Activated CD8-positive, alpha-beta memory T cell treated with anti-CD3 and anti-CD28 coated beads, Interleukin-2, amount 10 ng/mL, durations not matched to agents 7 days and 5 days (primary cell): ENCODE measurements at places on chromosomes 5 and 9. TPM values are rescaled to one million over a fixed set of nuclear protein-coding genes. Genes with fewer than 3 reads are reported as not detected.

- no peak for DNase-seq
These were observed 280.1 kb downstream of the KIF4B start for GRCh38 chr5:155293605-155294178.

DNA sequence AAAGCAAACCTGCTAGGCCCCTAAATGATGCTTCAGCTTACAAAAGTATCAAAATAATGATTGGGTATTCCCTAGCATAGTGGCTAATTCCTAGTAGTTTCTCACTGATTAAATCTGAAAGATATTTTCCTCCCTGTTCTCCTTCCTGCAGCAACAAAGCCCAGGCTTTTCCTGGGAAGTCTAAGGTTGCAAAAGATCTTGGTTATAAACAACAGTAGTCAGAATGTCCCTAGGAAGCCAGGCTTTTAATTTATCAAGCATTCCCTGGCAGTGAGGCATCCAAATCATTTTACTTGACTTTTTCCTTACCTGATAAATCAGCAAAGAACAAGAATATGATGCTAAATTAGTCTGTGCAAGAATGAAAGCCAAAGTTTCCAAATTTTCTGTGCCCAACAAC is 272.0 kb downstream of the PDE4D start:
- no peak for DNase-seq

- DNase-seq, result no peak
These were observed 79.2 kb downstream of the ISOC1 start for GRCh38 chr5:129173771-129174170.

DNA sequence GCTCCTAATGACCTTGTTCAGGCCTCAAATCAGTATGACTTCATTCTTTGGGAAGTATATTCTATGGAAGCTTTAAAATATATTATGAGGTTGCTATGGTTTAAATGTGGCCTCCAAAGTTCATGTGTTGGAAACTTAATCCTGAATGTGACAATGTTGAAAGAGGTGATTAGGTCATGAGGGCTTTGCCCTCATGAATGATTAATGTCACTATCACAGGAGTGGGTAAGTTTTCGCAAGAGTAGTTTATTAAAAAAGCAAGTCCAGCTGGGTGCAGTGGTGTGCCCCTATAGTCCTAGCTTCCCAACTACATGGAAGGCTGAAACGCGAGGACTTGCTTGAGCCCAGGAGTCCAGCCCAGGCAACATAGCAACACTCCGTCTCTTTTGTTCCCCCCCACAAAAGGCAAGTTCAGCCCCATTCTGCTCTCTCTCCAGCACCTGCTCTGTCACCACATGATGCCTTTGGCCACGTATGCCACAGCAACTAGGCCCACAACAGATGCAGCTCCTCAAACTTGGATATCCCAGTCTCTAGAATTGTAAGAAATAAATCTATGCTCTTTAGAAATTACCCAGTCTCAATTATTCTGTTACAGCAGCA is 105.3 kb downstream of the SIL1 start:
- no peak for DNase-seq

DNA sequence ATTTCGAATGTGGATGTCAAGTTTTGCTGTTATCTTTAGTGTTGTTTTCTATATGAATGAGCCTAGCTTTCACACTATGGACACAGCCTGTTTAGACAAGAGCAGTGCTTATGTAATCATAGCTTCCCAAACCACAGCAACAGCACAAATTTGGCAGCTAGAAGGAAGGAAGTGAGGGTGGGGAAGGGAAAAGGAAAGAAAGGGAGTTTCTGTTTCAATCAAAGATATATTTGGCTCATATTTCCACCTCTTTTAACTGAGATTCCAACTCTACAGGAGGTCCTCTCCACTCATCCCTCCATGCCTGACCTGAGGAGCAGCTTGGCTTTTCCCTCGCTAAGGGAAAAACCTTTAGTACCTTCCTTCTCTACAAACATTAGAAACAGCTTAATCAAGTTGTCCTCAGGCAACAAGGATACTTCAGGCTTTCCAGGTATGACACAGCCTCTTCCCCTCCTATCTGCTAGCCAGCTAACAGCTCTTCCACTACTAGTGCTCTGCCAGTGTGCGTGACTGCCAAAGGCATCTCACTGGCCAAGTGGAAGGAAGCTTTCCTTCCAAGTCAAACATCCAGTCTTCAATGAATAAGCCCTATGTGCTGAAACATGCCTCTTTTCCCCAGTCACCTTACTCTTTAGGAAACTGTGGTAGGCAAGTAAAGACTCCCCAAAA is 268.6 kb upstream of the PTGER4 start:
- no peak for DNase-seq

GRCh38 chr9:107489687-107490605 is at the start of gene KLF4:
TSS of gene KLF4 (minus strand) at chr9:107489769. CDS start at chr9:107489172, 597 bp downstream.
- DNase-seq, result peak; percentile 77

DNA sequence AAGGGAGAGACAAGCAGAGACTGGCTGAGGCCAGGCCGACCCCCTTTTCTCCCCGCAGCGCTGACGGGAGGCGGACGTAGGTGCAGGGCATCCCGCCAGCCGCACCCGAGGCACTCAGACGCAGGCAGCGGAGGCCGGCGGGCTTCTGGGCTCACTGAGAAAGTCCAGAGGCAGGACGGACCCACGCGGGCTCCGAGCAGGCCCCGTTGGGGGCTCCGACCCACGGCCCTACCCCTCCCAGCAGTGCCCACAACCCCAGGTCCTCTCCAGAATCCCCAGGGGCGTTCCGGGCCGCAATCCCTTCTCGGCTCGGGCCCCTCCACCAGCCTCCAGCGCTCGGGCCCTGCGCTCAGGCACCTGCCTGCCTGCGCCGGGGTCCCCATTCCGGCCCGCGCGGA is 543 bp downstream of the MTMR12 start:
- peak; percentile 71 for DNase-seq

GRCh38 chr5:170826117-170826516 is 35.7 kb upstream of the RANBP17 start:
- DNase-seq, result no peak

- DNase-seq, result no peak
These were observed 25.2 kb upstream of the ADAMTS6 start for GRCh38 chr5:65506961-65507360.

MYOZ3 gene
- not detected for total RNA-seq

DNA sequence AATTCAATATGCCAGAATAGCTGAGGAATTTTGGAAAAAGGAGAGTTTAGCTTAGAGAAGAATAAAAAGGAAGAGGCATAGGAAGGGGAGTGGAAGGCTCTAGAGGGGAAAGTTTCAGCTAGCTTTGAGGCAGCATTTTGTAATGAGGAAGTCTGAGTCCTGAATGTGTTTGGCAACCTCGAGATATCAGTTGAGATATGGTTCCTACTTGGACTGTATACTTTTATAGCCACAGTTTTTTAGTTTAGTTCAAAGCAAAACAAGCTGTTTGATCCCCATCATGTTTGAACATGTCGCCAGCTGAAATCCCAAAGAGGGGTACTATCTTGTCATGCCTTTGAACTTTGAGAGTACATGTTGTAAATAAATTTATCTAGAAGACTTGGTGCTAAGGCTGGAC is 559.0 kb upstream of the FTMT start:
- no peak for DNase-seq

GRCh38 chr5:13276156-13276555 is 668.3 kb downstream of the DNAH5 start:
- no peak for DNase-seq

DNA sequence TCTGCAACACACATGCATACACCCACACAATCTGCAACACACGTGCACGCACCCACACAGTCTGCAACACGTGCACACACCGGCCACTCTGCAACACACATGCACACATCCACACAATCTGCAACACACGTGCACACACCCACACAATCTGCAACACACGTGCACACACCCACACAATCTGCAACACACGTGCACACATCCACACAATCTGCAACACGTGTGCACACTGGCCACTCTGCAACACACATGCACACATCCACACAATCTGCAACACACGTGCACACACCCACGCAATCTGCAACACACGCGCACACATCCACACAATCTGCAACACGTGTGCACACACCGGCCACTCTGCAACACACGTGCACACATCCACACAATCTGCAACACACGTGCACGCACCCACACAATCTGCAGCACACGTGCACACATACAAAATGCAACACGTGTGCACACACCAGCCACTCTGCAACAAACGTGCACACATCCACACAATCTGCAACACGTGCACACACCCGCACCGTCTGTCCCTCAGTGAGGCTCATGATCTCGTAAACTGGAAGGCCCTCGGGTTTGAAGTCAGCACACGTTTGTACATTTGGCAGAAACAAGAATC is 18.4 kb downstream of the PLEKHG4B start:
- no peak for DNase-seq

TMEM267 gene
- 13.9 TPM for total RNA-seq

- DNase-seq, result no peak
These were observed 85.5 kb upstream of the MYO10 start for GRCh38 chr5:17021602-17021932.

DNA sequence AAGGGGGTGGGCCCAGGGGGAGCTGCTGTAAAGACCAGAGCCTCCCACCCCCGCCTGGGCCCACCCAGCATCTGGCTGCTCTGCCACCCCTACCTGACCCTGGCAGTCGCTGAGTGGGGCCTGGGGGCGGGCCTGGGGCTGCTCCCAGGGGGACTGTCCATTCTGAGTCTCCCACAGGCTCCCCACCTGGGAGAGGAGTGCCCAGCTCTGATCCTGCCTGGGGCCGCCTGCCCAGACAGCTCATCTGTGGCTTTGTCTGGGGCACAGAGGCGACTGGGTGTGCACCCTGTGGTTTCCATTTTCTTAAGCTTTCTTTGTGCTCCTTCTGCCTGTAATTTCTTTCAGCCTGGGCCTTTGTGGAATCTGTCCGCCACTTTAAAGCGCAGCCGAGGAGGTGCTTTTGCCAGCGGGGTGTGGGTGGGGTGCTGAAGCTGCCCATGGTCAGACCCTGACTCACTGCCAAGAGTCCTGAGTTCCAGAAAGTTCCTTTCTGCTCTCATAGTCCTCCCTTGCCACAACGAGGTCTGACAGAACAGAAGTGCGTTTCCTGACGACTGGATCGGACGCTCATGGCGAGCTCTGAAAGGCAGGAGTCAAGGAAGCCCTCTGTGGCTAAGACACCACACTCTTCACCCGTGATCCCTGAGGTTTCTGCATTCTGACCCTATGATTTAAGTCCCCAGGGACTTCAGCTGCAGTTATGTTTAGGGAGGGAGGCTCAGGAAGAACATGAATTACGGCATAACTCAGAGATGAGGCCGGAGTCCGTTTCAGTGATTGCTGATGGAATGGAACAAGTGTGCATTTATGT is 225.0 kb downstream of the FANCC start:
- no peak for DNase-seq

PCDHGA6 gene
- 0.20 TPM for total RNA-seq

GRCh38 chr5:61598126-61598525 is 266.1 kb downstream of the ZSWIM6 start:
- DNase-seq, result no peak

GRCh38 chr5:181039471-181039870 is 595 bp upstream of the BTNL9 start:
- DNase-seq, result no peak

- DNase-seq, result no peak
These were observed 627.7 kb downstream of the CCDC171 start for GRCh38 chr9:16180546-16180945.

GRCh38 chr5:17727098-17727497 is 92.8 kb downstream of the TAF11L14 start:
- no peak for DNase-seq

TLR4 gene
- total RNA-seq, result not detected

GRIA1 gene
- total RNA-seq, result not detected

DNA sequence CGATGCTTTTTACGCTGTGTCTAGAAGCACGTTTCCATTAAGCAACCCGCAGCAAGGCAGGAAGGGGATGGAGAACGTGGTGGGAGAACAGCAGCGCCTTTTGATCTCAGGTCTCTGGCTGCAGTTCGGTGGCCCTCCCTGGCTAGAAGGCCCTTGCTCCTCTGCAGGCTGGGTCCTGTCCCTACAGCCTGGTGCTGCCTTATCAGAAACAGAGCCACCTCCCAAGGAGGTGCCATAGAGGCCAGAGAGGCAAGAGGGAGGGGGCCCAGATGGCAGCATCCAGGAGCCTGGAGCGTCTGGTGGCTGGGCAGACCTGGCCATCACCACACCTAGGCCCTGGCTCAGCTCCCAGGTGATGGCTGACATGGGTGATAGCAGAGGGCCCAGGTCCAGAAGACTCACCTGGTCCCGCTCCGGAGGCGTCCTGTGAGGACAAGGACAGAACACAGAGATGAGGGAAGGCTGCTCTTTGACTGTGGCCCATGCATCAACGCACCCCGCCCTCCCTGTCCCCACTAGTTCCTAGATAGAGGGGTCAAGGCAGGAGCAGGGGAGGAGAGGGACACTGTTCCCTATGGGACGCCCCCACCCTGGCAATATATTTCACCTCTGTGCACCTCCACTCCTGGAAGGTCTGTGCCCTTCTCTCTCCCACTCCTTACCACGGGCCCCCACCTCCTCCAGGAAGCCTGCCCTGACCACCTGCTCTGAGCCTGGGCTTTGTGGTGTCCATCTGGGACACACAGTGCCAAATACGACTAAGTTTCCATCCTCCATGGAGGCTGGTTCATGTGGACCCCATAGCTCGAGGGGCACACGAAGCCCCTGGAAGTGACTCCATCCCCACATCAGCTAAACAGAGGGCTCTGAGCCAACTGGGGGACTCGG is 41.6 kb upstream of the SARDH start:
- DNase-seq, result no peak

- DNase-seq, result no peak
These were observed 31.8 kb upstream of the PWWP2A start for GRCh38 chr5:160151017-160151416.
